Activated CD4-positive, alpha-beta T cell treated with anti-CD3 and anti-CD28 coated beads, Interleukin-2, amount 10 ng/mL, durations not matched to agents 7 days and 5 days (primary cell): ENCODE measurements at places on chromosomes 11 and 22.
A peak's percentile ranks its signal among the peaks of the same experiment; 100 is the strongest.

DNA sequence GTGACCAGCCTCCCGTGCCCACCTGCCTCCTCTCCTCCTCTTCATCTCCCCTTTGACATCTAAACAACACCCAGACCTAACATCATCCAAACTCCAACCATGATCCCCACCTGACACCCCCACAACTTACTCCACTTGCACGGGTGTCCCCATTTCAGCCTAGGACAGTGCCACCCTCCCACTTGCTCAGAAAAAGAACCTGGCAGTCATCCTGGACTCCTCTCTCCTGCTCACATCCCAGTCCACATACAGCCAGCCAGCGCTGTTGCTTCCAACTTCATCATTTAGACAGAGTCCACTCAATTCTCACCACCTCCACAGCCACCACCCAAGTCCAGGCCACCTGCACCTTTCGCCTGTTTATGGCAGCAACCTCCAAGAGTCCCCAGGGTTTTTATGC, 485.7 kb downstream of the MN1 start:
- H3K4me1 ChIP-seq, result no peaks in the 10 kb centered on the region
- H3K27me3 ChIP-seq, result peaks cover 11% of the 10 kb centered on the region

DNA sequence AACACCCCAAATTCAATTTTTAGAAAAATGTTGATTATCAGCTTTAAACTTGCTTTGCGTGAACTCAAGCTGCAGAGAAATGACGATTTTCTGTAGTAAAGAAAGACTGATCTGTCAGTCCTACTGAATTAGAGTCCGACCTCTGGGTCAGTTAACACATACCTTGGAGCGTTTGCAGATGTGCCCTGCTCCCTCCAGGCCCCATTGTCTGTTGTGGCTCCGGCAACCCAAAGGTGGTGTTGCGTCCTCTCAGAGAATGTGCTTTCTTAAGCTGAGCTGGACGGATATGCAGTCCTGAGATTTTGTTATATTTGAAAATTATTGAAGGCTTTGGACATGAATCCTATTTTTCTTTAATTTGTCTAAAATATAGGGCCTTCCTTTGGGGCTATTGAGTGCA, 31.5 kb upstream of the MYO18B start:
- peaks cover 69% of the 10 kb centered on the region for H3K36me3 ChIP-seq
- H3K4me3 ChIP-seq, result no peak overlapping the region
- DNase-seq, result no peak
- H3K27me3 ChIP-seq, result no peaks in the 10 kb centered on the region
- peaks cover 45% of the 10 kb centered on the region for H3K4me1 ChIP-seq

- no peaks in the 10 kb centered on the region for H3K4me1 ChIP-seq
- H3K4me3 ChIP-seq, result no peak overlapping the region
- H3K36me3 ChIP-seq, result no peaks in the 10 kb centered on the region
- no peak overlapping the region for H3K27ac ChIP-seq
- H3K27me3 ChIP-seq, result no peaks in the 10 kb centered on the region
- DNase-seq, result peak; percentile 1
Measured at GRCh38 chr11:116170526-116171120, 602.2 kb downstream of the BUD13 start.

GRCh38 chr11:111526501-111526900, 11.9 kb downstream of the HOATZ start:
- H3K36me3 ChIP-seq, result no peaks in the 10 kb centered on the region
- no peak for DNase-seq
- no peaks in the 10 kb centered on the region for H3K27me3 ChIP-seq
- H3K4me3 ChIP-seq, result no peak overlapping the region

DNA sequence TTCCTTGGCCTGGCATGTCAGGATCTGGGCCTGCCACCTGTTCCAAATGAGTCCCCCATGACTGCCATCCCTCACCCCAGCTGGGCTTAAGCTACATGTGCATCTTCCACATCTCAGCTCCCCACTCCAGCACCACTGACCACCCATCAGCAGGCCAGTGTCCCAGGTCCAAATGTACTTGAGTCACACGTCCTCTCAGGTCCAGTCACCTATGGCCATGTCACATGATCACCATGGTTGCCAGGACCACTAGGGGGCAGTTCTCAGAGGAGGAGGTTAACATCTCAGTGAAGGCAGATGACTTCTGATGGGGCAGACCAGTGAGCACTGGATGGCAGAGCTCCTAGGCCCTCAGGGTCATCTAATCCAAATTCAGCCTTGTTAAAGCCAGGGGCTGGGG, 41.9 kb upstream of the WNT11 start:
- no peak for DNase-seq
- H3K4me1 ChIP-seq, result no peaks in the 10 kb centered on the region
- no peak overlapping the region for H3K27ac ChIP-seq
- H3K4me3 ChIP-seq, result no peak overlapping the region
- peaks cover 10% of the 10 kb centered on the region for H3K27me3 ChIP-seq
- H3K36me3 ChIP-seq, result no peaks in the 10 kb centered on the region

DNA sequence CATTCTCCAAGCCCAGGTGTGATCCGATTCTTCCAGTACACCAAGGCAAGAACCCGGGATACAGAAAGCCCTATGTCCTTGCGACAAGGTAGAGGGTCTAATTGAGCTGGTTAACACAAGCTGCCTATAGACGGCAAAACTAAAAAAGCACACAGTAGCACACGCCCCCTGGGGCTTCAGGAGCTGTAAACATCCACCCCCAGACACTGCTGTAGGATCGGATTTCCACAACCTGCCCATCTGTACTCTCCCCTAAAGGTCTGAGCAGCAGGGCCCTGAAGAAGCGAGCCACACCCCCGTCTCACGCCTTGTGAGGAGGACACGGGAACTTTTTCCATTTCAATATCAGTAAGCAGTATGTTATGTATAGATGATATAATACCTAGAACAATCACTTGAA, 624.7 kb downstream of the BUD13 start:
- no peak overlapping the region for H3K27ac ChIP-seq
- H3K4me1 ChIP-seq, result no peaks in the 10 kb centered on the region
- peaks cover 1% of the 10 kb centered on the region for H3K27me3 ChIP-seq
- H3K4me3 ChIP-seq, result no peak overlapping the region

GRCh38 chr22:47401592-47401898, 639.1 kb downstream of the TBC1D22A start:
- DNase-seq, result no peak
- H3K4me1 ChIP-seq, result no peaks in the 10 kb centered on the region
- H3K27ac ChIP-seq, result no peak overlapping the region
- H3K27me3 ChIP-seq, result no peaks in the 10 kb centered on the region
- no peak overlapping the region for H3K4me3 ChIP-seq

GRCh38 chr22:39299829-39300178, 19.6 kb downstream of the RPL3 start:
- H3K27ac ChIP-seq, result no peak overlapping the region
- H3K4me3 ChIP-seq, result no peak overlapping the region
- DNase-seq, result no peak
- peaks cover 9% of the 10 kb centered on the region for H3K4me1 ChIP-seq
- no peaks in the 10 kb centered on the region for H3K36me3 ChIP-seq
- peaks cover 26% of the 10 kb centered on the region for H3K27me3 ChIP-seq

GRCh38 chr11:28139841-28140415, 31.7 kb downstream of the METTL15 start:
- no peak overlapping the region for H3K27ac ChIP-seq
- peaks cover 46% of the 10 kb centered on the region for H3K36me3 ChIP-seq
- no peak for DNase-seq
- H3K4me1 ChIP-seq, result no peaks in the 10 kb centered on the region
- H3K27me3 ChIP-seq, result no peaks in the 10 kb centered on the region

GRCh38 chr22:41380993-41381328, 781 bp upstream of the TEF start:
- H3K27me3 ChIP-seq, result no peaks in the 10 kb centered on the region
- H3K27ac ChIP-seq, result peak overlapping the region; percentile 68
- H3K36me3 ChIP-seq, result no peaks in the 10 kb centered on the region
- no peak for DNase-seq
- H3K4me3 ChIP-seq, result peak overlapping the region; percentile 90

DNA sequence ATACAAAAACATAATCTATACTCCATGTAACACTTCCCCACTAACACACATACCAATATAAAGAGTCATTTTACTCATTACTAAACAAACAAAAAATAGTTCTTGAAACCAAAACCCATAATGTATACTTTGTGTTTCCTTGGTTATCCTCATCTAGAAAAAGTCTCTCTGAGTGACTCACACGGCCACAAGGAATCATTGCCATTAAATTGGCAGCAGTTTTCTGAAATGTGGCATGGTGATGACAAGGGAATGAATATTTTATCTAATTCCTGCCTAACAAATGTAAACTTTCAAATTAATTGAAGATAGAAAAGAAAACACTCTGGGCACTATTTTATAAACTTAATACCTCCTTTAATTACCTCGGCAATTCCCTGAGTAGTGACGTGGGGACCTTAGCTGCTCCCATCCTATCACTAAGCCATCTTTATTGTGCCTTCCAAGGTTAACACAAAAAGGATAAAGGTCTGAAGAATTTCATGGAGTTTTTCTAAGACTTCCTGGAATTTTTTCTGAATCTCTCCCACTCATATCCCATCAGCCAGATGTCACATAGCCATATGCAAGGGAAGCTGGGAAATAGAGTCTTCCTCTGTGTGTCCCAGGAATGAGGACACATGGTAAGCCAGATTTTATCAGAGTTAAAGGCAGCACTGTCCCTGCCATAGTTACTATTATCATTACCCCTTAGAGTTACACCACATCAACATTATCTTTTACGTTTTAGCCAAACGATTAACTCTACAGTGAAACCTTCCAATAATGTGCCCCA, 857.2 kb upstream of the TENM4 start:
- no peaks in the 10 kb centered on the region for H3K36me3 ChIP-seq
- H3K4me1 ChIP-seq, result no peaks in the 10 kb centered on the region
- no peaks in the 10 kb centered on the region for H3K27me3 ChIP-seq
- no peak for DNase-seq
- no peak overlapping the region for H3K4me3 ChIP-seq

GRCh38 chr11:126683766-126684728, 316.5 kb downstream of the KIRREL3 start:
- H3K27ac ChIP-seq, result no peak overlapping the region
- no peaks in the 10 kb centered on the region for H3K4me1 ChIP-seq
- DNase-seq, result no peak
- H3K4me3 ChIP-seq, result no peak overlapping the region

DNA sequence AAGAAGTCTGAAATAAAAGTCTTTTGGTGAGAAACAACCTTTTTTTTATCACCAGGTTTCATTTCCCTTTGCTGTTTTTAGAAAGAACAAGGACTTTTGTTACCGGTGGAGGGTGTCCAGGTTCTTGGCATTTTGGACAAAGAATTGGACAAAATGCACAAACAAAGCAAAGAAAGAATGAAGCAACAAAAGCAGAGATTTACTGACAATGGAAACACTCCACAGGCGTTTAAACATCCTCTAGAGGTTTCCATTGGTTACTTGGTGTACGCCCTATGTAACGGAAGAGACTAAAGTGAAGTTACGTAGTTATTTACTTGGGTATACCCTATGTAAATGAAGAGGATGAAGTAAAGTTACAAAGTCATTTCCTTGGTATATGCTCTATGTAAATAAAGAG, 1487.0 kb downstream of the LRRC4C start:
- H3K27me3 ChIP-seq, result no peaks in the 10 kb centered on the region
- no peaks in the 10 kb centered on the region for H3K36me3 ChIP-seq
- no peak for DNase-seq

- no peaks in the 10 kb centered on the region for H3K36me3 ChIP-seq
- H3K4me1 ChIP-seq, result peaks cover 2% of the 10 kb centered on the region
- no peak overlapping the region for H3K4me3 ChIP-seq
- H3K27ac ChIP-seq, result no peak overlapping the region
- no peak for DNase-seq
- peaks cover 2% of the 10 kb centered on the region for H3K27me3 ChIP-seq
Measured at GRCh38 chr11:126892756-126893155, 107.8 kb downstream of the KIRREL3 start.

GRCh38 chr11:79694368-79694767, 253.5 kb upstream of the TENM4 start:
- no peaks in the 10 kb centered on the region for H3K4me1 ChIP-seq
- no peak overlapping the region for H3K4me3 ChIP-seq
- no peak for DNase-seq

DNA sequence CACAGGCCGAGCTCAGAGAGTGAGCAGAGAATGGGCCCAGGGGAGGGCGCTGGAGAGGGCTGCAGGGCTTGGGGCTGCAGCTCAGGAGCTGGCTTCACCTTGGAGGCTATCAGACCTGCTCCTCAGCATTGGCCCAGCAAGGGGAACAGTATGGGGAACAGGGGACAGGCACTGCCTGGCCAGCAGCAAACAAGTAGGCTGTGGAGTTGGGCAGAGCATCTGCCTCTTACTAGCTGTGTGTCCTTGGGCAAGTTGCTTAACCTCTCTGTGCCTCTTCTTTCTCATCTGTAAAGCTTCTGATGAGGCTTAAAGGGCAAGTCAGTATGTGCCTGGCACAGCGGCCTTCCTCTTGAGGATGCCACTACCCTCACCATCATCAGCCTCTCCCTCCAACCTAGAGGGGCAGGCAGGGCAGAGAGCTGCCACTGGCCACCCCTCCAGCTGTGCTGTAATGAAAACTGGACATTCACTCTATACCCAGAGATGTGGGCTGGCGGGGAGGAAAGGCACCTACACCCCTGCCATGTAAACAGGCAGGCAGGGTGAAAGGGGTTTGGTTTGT, 7.5 kb upstream of the CDKN1C start:
- H3K4me3 ChIP-seq, result peak overlapping the region; percentile 80
- H3K36me3 ChIP-seq, result no peaks in the 10 kb centered on the region
- peaks cover 30% of the 10 kb centered on the region for H3K4me1 ChIP-seq
- H3K27me3 ChIP-seq, result no peaks in the 10 kb centered on the region
- peak; percentile 56 for DNase-seq

GRCh38 chr11:58693026-58693425, 38.7 kb downstream of the GLYAT start:
- DNase-seq, result no peak
- no peak overlapping the region for H3K4me3 ChIP-seq
- H3K4me1 ChIP-seq, result no peaks in the 10 kb centered on the region
- no peaks in the 10 kb centered on the region for H3K36me3 ChIP-seq

DNA sequence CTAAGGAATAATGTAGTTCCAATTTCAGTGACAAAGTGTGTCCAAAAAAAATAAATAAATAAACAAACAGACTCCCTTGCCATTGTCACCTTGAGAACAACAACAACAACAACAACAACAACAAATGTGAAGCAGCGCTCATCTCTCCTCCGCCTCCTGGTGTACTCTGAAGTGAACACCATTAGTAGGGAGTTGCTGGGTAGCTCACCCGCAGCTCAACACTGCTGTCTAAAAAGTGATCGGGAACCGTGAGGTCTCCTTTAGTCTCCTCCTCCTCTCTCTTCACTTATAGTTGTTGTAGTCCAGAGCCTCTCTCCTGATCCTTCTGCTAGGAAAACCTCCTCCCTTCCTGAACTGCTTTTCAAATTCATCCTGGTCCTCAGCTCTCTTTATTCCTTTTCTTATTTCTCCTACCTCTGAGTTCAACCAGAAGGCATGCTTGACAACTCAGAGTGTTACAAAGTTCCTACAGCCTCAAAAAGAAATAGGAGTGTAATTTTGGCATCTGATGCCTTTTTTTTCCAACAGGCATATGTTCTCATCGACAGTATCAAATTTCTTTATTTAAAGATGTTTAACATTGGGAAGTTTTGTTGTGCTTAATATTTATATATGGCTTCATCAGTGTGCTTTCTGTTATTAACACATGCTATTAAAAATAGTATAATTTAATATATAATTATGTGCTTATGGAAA, 215.1 kb downstream of the PGR start:
- H3K27ac ChIP-seq, result no peak overlapping the region
- H3K4me3 ChIP-seq, result no peak overlapping the region
- H3K4me1 ChIP-seq, result no peaks in the 10 kb centered on the region
- no peaks in the 10 kb centered on the region for H3K27me3 ChIP-seq
- DNase-seq, result no peak

- H3K36me3 ChIP-seq, result no peaks in the 10 kb centered on the region
- H3K27ac ChIP-seq, result no peak overlapping the region
- no peak for DNase-seq
- H3K27me3 ChIP-seq, result no peaks in the 10 kb centered on the region
Measured at GRCh38 chr22:33811208-33811607, 109.1 kb downstream of the LARGE1 start.
